ENCODE measurements at places on chromosomes 4 and X. TPM values are rescaled to one million over a fixed set of nuclear protein-coding genes. Genes with fewer than 3 reads are reported as not detected.

Gene MAPK10
- total RNA-seq = 17.3 TPM

Gene CXXC4
- 1.3 TPM for total RNA-seq

GRCh38 chr4:6191448-6192130 is 8.8 kb downstream of the JAKMIP1 start:
- no peak overlapping the region for H3K27ac ChIP-seq
- H3K36me3 ChIP-seq = no peaks in the 10 kb centered on the region
- H3K4me1 ChIP-seq = no peaks in the 10 kb centered on the region

DNA sequence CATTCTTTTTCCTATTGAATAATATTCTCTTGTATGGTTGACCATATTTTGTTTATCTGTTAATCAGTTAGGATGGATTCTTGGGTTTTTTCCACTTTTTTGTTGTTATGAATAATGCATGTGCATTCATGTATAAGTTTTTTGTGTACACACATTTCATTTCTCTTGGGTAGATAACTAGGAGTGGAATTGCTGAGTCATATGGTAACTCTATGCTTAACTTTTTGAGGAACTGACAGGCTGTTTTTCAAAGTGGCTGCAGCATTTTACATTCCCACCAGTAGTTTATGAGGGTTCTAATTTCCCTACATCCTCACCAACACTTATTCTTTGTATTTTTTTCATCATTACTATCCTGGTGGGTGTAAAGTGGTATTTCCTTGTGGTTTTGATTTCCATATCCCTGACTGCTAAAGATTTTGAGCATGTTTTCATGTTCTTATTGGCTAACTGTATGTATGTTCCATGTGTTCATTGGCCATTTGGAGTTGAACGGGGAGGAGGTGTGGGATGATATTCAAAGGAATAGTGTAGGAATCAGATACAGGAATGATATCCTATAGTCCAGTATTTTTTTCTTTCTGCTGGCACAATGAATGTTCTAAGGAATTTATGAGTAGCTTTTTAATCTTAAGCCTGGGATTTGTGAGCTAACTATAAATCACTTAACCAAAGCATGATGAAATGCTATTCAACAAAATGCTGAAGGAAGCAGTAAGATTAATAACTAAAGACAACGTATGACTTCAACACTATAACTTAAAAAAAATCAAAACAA is 114.3 kb downstream of the AMELX start:
- no peak overlapping the region for H3K27ac ChIP-seq
- DNase-seq = no peak
- no peaks in the 10 kb centered on the region for H3K27me3 ChIP-seq
- H3K4me1 ChIP-seq = no peaks in the 10 kb centered on the region
- no peak overlapping the region for H3K4me3 ChIP-seq

Data from upper lobe of left lung (tissue), 6 donors.